ENCODE measurements at places on chromosomes 6 and 20. TPM values are rescaled to one million over a fixed set of nuclear protein-coding genes. Genes with fewer than 3 reads are reported as not detected.

The ZFP57 gene
- 0.25 TPM for total RNA-seq

The PAX1 gene
- total RNA-seq = not detected

The EFCAB8 gene
- 0.08 TPM for total RNA-seq

The PHF3 gene
- total RNA-seq = 71.0 TPM

The RAET1E gene
- not detected for total RNA-seq

The SFTA2 gene
- total RNA-seq = not detected

The LRRC1 gene
- 10.4 TPM for total RNA-seq

The CLVS2 gene
- total RNA-seq = under 0.01 TPM

The PROKR2 gene
- not detected for total RNA-seq

The SLC13A3 gene
- total RNA-seq = 3.0 TPM

The ECT2L gene
- 1.2 TPM for total RNA-seq

The NKX2-2 gene
- total RNA-seq = not detected

The PGBD1 gene
- total RNA-seq = 3.5 TPM

The SEL1L2 gene
- total RNA-seq = 9.2 TPM

The C20orf202 gene
- 0.30 TPM for total RNA-seq

The SLC17A9 gene
- 5.2 TPM for total RNA-seq

The ZBTB46 gene
- total RNA-seq = 55.1 TPM

The SNRPB gene
- total RNA-seq = 149 TPM

The DUSP22 gene
- 32.9 TPM for total RNA-seq

The TTK gene
- not detected for total RNA-seq

The PLCG1 gene
- total RNA-seq = 158 TPM

The FRS3 gene
- total RNA-seq = 6.6 TPM

The COL20A1 gene
- total RNA-seq = 0.17 TPM

The RHAG gene
- 0.40 TPM for total RNA-seq

The ZC3H12D gene
- total RNA-seq = 0.95 TPM

The NR2E1 gene
- not detected for total RNA-seq

The GLP1R gene
- total RNA-seq = not detected

The CDH22 gene
- total RNA-seq = 1.5 TPM

The CYP39A1 gene
- total RNA-seq = 22.9 TPM

The MAP7 gene
- total RNA-seq = 2.6 TPM

The HLA-DOB gene
- 4.6 TPM for total RNA-seq

The SLC22A16 gene
- total RNA-seq = 0.24 TPM

Data from ovary (tissue), 10 donors.